ENCODE measurements at places on chromosomes 6 and 20. TPM values are rescaled to one million over a fixed set of nuclear protein-coding genes. Genes with fewer than 3 reads are reported as not detected.
A peak's percentile ranks its signal among the peaks of the same experiment; 100 is the strongest.

The KHDC1 gene
- 3.7 TPM for total RNA-seq

The MICB gene
- total RNA-seq = 18.7 TPM

DNA sequence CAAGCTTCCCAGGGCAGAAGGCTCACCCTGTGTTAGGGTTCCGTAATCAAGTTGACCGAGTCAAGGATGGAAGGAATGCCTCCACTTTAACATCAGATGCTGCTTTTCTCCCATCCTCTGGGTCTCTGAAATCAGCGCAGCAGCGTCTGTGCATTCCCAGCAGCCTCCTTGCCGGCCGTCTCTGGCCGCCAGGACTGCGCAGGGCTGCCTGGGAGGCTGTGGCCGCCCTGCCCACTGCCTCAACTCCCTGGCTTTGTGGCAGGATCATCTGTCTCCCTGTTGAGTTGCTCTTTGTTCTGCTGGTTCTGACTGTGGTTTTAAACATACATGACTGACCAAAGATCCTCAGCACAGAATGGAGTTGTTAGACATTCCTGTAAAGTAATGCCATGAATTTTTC lies 56.5 kb downstream of the DLL1 start:
- H3K4me3 ChIP-seq = no peak overlapping the region
- no peaks in the 10 kb centered on the region for H3K36me3 ChIP-seq
- H3K27me3 ChIP-seq = no peaks in the 10 kb centered on the region
- DNase-seq = no peak

The HACE1 gene
- total RNA-seq = 17.7 TPM

The MAFB gene
- total RNA-seq = 0.39 TPM

- no peaks in the 10 kb centered on the region for H3K27me3 ChIP-seq
- no peak for DNase-seq
- H3K27ac ChIP-seq = peak overlapping the region; percentile 90
- peaks cover 33% of the 10 kb centered on the region for H3K4me1 ChIP-seq
- H3K4me3 ChIP-seq = peak overlapping the region; percentile 18
- peaks cover 26% of the 10 kb centered on the region for H3K36me3 ChIP-seq
Measured at GRCh38 chr6:163469459-163469985, 55.0 kb downstream of the QKI start.

GRCh38 chr6:145148776-145149175 lies 586.5 kb downstream of the EPM2A start:
- DNase-seq = no peak
- H3K27ac ChIP-seq = no peak overlapping the region
- H3K36me3 ChIP-seq = no peaks in the 10 kb centered on the region
- H3K4me1 ChIP-seq = no peaks in the 10 kb centered on the region
- H3K27me3 ChIP-seq = peaks cover 14% of the 10 kb centered on the region

GRCh38 chr20:24776755-24777271 lies 172.3 kb upstream of the CST7 start:
- H3K27ac ChIP-seq = no peak overlapping the region
- peaks cover 23% of the 10 kb centered on the region for H3K4me1 ChIP-seq
- DNase-seq = no peak
- H3K4me3 ChIP-seq = no peak overlapping the region
- peaks cover 58% of the 10 kb centered on the region for H3K27me3 ChIP-seq

- peaks cover 6% of the 10 kb centered on the region for H3K36me3 ChIP-seq
- DNase-seq = peak; percentile 30
- peaks cover 15% of the 10 kb centered on the region for H3K4me1 ChIP-seq
- peak overlapping the region; percentile 100 for H3K4me3 ChIP-seq
- peak overlapping the region; percentile 99 for H3K27ac ChIP-seq
- H3K27me3 ChIP-seq = no peaks in the 10 kb centered on the region
Measured at GRCh38 chr20:35954907-35955251, 577 bp upstream of the SCAND1 start.

- H3K36me3 ChIP-seq = peaks cover 3% of the 10 kb centered on the region
- H3K27ac ChIP-seq = no peak overlapping the region
- no peak for DNase-seq
- H3K4me1 ChIP-seq = peaks cover 12% of the 10 kb centered on the region
Measured at GRCh38 chr6:29797135-29797534, 30.5 kb upstream of the HLA-G start.

DNA sequence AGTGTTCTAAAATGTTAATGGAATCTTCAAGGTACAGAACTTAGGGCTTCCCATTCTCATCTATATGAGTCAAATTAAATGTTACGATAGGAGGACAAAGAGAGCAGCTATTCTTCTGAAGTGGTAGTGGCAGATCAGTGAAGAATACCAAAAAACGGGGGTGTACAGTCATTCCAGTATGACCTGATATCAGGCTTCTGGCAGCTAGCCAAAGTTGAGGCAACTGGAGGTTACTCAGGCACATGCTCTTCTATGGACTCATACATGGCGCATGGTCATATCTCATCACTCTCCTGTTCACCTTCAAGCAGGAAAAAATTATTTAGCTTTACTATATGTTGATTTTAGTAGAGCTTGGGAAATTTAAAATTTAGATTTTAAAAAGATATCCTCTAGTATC lies 1608.8 kb downstream of the GRIK2 start:
- no peaks in the 10 kb centered on the region for H3K36me3 ChIP-seq
- no peaks in the 10 kb centered on the region for H3K27me3 ChIP-seq
- H3K4me3 ChIP-seq = no peak overlapping the region
- no peak overlapping the region for H3K27ac ChIP-seq
- DNase-seq = no peak

The LPIN3 gene
- total RNA-seq = 2.6 TPM

DNA sequence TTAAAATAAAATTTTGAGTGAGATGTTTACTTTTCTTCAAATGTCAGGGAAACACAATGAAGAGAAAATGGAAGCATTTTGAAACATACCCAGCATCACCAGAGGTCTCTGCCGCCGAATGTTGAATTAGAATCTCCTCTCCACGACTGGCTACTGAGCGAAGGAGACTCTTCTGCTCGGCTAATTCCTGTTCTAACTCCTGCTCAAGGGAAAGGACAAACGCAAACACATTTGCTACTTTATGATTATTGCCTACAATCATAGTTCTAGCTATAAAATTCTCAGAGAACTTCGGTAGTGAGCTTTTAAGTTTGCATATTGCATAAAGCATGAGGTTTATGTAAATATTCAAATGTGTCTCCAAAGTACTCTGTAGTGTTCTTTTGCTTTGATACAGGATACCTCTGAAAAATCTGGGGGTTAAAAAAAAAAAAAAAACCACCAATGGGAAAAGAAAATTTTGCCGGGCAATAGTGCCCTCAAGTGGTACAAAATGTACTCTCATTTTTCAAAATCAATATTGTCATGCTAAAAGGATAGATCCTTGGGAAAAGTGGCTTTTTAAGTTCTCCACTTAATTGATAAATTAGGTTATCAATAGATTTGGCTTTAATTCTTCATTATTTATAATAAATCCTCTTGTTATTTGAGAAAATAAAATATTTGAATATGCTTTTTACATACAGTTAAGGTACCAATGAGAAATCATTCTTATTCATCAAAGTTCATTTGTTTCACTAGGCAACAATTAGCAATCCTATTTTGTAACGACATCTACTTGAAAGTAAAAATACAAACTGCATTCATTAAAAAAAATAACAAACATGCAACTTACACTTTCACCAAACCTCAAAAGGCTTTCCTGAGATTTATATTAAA lies 369.0 kb downstream of the SYNE1 start:
- no peak overlapping the region for H3K4me3 ChIP-seq
- H3K4me1 ChIP-seq = peaks cover 8% of the 10 kb centered on the region
- H3K27ac ChIP-seq = no peak overlapping the region
- H3K27me3 ChIP-seq = no peaks in the 10 kb centered on the region

The RREB1 gene
- total RNA-seq = 16.0 TPM

GRCh38 chr6:56318851-56319250 lies 71.5 kb upstream of the COL21A1 start:
- H3K4me1 ChIP-seq = no peaks in the 10 kb centered on the region
- no peak for DNase-seq
- no peak overlapping the region for H3K4me3 ChIP-seq

- peaks cover 6% of the 10 kb centered on the region for H3K27me3 ChIP-seq
- no peak overlapping the region for H3K27ac ChIP-seq
- peaks cover 6% of the 10 kb centered on the region for H3K4me1 ChIP-seq
- H3K4me3 ChIP-seq = no peak overlapping the region
- DNase-seq = no peak
- H3K36me3 ChIP-seq = no peaks in the 10 kb centered on the region
Measured at GRCh38 chr6:53134601-53135235, 13.9 kb downstream of the GCM1 start.

The SSTR4 gene
- total RNA-seq = not detected

The GPLD1 gene
- 0.82 TPM for total RNA-seq

- DNase-seq = no peak
- no peaks in the 10 kb centered on the region for H3K36me3 ChIP-seq
- peaks cover 24% of the 10 kb centered on the region for H3K27me3 ChIP-seq
- no peak overlapping the region for H3K27ac ChIP-seq
- no peak overlapping the region for H3K4me3 ChIP-seq
- H3K4me1 ChIP-seq = peaks cover 24% of the 10 kb centered on the region
Measured at GRCh38 chr6:6709106-6709505, 120.6 kb downstream of the LY86 start.

DNA sequence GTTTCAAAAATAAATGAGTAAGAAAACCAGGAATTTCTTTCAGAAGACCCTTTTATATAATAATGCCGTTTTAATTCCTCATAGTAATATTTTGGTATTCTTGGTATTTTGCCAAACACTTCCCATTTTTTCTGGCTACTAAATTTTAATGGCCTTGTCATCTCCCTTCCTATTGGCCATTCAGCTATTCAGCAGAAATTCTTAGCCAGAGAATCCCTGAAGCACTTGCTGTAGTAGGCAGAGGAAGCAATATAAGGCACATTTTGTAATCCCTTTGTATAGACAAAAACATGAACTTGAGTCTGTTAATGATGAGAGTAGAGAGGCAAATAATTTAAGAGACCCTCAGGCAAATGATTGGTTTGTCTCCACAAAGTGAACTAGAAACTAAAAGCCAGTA lies 118.4 kb upstream of the LAMP5 start:
- no peak overlapping the region for H3K4me3 ChIP-seq
- H3K27ac ChIP-seq = no peak overlapping the region
- H3K27me3 ChIP-seq = no peaks in the 10 kb centered on the region
- no peaks in the 10 kb centered on the region for H3K4me1 ChIP-seq

DNA sequence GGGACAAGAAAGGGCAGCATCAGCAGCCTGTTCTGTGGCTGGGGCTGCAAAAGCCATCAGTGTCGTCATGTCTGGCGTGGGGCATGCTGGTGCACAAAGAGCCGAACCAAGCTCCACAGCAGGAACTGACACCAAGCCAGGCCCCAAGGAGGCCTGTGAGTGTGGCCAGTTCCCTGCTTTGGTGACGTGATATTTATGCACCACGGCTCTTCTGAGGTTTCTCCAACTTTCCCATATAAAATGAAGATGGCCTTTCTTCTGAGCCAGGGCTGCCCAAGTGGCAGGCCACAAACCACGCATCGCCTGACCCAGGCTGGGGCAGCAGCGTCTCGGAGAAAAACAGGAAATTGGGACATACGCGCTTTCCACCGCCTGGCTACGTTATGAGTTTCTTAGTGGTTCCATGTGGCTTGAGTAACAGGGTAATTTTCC lies 109.9 kb downstream of the RIN2 start:
- no peaks in the 10 kb centered on the region for H3K36me3 ChIP-seq
- no peak overlapping the region for H3K4me3 ChIP-seq
- peaks cover 21% of the 10 kb centered on the region for H3K27me3 ChIP-seq
- H3K4me1 ChIP-seq = no peaks in the 10 kb centered on the region
- DNase-seq = no peak

DNA sequence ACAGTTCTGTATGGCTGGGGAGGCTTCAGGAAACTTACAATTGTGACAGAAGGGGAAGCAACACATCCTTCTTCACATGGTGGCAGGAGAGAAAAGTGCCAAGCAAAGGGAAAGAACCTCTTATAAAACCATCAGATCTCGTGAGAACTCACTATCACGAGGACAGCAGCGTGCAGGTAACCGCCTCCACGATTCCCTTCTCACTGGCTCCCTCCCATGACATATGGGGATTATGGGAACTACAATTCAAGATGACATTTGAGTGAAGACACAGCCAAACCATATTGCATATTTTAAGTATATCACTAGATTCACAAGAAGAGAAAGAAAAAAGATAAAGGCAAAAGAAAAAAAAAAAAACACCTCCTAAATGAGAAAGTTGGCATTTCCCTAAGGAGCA lies 431.9 kb upstream of the RGS17 start:
- H3K36me3 ChIP-seq = no peaks in the 10 kb centered on the region
- H3K4me1 ChIP-seq = no peaks in the 10 kb centered on the region
- no peaks in the 10 kb centered on the region for H3K27me3 ChIP-seq
- no peak overlapping the region for H3K4me3 ChIP-seq
- no peak for DNase-seq

DNA sequence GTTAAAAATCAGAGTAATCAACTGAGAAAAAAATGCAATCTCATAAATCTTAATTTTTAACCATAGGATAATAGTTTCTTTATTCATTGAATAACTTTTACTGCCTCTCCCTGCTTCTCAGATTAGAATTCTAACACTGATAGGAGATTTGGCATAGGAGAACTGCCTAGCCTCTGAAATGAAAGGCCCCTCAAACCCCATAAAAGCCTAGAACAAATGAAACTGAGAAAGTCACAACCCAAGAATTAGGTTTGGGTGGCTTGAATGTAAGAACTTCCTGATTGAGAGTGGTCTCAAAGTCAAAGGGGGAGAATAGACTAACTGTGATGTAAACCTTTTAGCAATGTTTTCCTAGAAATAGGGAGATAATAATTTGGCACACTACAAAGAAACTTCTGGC lies 52.2 kb downstream of the SAMD5 start:
- no peaks in the 10 kb centered on the region for H3K4me1 ChIP-seq
- no peak overlapping the region for H3K27ac ChIP-seq
- no peak overlapping the region for H3K4me3 ChIP-seq
- peaks cover 1% of the 10 kb centered on the region for H3K36me3 ChIP-seq
- no peak for DNase-seq

DNA sequence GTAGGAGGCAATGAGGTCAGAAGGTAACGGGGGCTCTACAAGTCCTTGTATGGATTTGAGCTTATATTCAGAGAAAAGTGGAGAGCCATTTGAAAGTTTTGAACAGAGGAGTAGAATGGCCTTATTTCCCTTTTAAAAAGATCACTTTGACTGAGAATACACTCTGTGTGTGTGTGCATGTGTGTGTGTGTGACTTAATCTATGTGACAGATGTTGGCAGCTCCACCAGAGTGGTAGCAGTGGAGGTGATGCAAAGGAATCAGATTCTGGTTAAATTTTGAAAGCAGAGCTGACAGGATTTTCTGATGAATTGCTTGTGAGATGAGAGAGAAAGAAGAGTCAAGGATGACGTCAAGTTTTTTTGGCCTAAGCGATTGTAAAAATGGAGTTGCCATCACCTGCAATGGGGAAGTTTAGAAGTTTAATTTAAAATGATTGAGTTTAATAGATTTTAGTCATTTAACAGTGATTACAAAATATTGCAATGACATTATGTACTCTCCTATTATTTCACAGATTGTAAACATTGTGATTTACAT lies 172.2 kb upstream of the HEY2 start:
- no peak overlapping the region for H3K4me3 ChIP-seq
- H3K27ac ChIP-seq = no peak overlapping the region
- no peaks in the 10 kb centered on the region for H3K4me1 ChIP-seq
- H3K27me3 ChIP-seq = peaks cover 21% of the 10 kb centered on the region
- DNase-seq = no peak

The RNF144B gene
- 11.9 TPM for total RNA-seq

GRCh38 chr6:116267836-116268588 lies 11.7 kb downstream of the TSPYL1 start:
- H3K4me1 ChIP-seq = peaks cover 40% of the 10 kb centered on the region
- H3K27ac ChIP-seq = peak overlapping the region; percentile 77
- peaks cover 17% of the 10 kb centered on the region for H3K36me3 ChIP-seq
- no peak for DNase-seq
- H3K4me3 ChIP-seq = peak overlapping the region; percentile 11

Data from activated T-cell treated with anti-CD3 and anti-CD28 coated beads, Interleukin-2, amount 50 U/mL, for 72 hours (primary cell).